Lower lobe of right lung (tissue), 2 donors: ENCODE measurements at places on chromosomes 6 and 20. TPM values are rescaled to one million over a fixed set of nuclear protein-coding genes. Genes with fewer than 3 reads are reported as not detected.

GRCh38 chr6:169156108-169156792, 97.4 kb downstream of the THBS2 start:
- DNase-seq, result no peak

DNA sequence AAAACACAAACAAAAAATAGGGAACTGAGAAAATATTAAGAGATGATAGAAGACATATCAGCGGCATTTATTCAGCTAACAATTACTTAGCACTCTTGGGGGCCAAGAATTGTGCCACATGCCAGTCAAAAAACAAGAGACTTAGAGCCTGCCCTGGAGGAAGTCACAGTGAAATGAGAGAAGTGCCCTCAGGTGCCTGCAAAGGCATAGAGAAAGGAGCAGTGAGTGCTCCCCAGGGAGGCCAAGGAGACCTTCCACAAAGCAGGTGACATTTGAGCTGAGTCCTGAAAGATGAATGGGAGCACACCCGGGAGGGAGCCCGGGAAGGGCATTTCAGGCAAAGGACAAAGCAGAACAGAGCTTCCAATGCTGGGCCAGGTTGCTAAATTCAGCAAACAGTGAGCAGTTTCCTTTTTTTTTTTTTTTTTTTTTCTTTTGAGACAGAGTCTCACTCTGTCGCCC, 184.7 kb upstream of the JARID2 start:
- no peak for DNase-seq

GRCh38 chr20:53794529-53795115, 201.0 kb upstream of the ZNF217 start:
- DNase-seq, result no peak

GRCh38 chr6:7045331-7045730, 62.4 kb upstream of the RREB1 start:
- no peak for DNase-seq

- no peak for DNase-seq
Measured at GRCh38 chr6:55668591-55668990, 89.6 kb upstream of the HMGCLL1 start.

GRCh38 chr6:41697861-41698781, 37.3 kb downstream of the TFEB start:
- no peak for DNase-seq

- no peak for DNase-seq
Measured at GRCh38 chr6:112802144-112802543, 455.0 kb downstream of the RFPL4B start.

DNA sequence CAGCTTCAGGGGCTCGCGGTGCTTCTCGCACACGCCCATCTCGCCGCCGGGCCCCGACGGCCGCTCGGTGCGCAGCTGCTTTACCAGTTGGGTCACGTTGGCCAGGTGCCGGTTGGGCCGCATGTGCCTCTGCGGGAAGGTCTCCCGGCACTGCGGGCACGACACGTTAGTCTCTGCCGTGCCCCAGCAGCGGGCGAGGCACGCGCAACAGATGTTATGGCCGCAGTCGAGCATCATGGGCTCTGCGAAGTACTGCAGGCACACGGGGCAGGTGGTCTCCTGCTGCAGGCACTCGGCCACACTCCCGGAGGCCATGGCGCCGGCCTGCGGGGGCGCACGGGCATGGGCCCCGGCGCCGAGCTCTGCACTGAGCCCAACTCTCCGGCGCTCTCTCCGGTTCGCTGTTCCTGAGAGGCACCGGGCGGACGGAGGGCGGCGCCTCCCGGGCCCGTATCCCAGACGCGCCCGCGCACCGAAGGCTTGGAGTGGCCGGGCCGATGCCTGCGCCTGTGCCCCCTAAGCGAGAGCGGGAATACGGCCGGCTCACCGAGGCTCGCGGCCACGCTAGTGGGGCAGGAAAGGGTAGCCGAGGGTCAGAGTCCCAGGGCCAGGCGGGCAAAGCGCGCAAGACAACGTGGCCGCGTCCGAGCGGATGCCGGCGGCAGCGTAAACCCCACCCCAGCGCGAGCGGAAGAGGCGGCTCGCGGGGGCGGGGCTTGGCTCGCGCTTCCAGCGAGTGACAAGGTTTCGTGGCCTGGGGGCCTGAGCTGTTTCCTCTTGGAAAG, at the start of gene TRIM27:
Gene TRIM27, minus strand, starts transcription at position 668 of the 785 bp plus-strand sequence. Its CDS starts 353 bp downstream, at position 315.
- peak; percentile 94 for DNase-seq

DNA sequence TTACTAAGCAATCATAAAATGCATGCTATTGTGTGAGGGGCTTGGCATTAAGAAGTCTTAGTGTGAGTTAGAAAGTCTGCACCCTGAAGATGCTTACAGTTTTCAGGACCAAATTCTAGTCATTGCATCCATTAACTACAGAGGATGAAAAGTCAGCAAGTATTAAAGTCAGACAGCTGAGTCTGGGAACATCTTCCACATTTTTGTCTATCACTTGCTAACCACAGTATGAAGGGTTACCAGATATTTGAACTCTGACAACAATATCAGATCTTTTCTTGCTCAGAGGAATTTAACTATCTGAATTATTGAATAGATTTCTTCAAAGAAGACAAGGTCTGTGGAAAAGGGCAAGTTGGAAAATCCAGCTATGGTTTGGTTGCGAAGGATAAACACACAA, 264.4 kb downstream of the BTBD9 start:
- no peak for DNase-seq

- DNase-seq, result no peak
Measured at GRCh38 chr6:119323478-119323877, 26.1 kb downstream of the MAN1A1 start.

DNA sequence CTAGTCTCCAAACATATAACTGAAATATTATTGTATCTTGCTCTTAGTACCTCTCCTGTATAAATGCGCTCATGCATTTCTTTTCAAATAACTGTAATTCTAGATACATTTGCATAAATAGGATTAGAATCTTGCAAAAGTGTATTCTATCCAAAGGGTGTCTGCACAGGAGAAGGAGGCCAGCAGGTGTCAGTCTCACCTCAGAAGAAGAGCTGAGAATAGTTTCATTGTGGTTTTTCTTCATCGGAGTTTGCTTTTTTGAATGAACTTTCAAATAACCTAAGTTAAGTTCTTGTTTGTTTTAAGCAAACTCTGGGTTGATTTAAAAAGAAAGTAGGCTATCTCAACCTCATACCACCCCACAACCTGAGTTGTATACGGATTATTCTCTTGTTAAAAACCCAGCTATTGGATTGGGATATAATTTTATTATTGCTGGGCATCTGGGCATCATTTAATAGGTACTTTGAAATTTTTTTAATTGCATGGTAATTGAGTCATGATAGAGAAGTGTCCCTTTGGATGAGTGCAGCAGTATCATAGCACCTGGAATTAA, 125.0 kb upstream of the MLIP start:
- no peak for DNase-seq

DNA sequence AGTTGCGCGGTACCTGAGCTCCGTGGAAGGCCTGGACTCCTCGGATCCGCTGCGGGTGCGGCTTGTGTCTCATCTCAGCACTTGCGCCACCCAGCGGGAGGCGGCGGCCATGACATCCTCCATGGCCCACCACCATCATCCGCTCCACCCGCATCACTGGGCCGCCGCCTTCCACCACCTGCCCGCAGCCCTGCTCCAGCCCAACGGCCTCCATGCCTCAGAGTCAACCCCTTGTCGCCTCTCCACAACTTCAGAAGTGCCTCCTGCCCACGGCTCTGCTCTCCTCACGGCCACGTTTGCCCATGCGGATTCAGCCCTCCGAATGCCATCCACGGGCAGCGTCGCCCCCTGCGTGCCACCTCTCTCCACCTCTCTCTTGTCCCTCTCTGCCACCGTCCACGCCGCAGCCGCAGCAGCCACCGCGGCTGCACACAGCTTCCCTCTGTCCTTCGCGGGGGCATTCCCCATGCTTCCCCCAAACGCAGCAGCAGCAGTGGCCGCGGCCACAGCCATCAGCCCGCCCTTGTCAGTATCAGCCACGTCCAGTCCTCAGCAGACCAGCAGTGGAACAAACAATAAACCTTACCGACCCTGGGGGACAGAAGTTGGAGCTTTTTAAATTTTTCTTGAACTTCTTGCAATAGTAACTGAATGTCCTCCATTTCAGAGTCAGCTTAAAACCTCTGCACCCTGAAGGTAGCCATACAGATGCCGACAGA, 9.9 kb downstream of the HEY2 start:
- no peak for DNase-seq

DNA sequence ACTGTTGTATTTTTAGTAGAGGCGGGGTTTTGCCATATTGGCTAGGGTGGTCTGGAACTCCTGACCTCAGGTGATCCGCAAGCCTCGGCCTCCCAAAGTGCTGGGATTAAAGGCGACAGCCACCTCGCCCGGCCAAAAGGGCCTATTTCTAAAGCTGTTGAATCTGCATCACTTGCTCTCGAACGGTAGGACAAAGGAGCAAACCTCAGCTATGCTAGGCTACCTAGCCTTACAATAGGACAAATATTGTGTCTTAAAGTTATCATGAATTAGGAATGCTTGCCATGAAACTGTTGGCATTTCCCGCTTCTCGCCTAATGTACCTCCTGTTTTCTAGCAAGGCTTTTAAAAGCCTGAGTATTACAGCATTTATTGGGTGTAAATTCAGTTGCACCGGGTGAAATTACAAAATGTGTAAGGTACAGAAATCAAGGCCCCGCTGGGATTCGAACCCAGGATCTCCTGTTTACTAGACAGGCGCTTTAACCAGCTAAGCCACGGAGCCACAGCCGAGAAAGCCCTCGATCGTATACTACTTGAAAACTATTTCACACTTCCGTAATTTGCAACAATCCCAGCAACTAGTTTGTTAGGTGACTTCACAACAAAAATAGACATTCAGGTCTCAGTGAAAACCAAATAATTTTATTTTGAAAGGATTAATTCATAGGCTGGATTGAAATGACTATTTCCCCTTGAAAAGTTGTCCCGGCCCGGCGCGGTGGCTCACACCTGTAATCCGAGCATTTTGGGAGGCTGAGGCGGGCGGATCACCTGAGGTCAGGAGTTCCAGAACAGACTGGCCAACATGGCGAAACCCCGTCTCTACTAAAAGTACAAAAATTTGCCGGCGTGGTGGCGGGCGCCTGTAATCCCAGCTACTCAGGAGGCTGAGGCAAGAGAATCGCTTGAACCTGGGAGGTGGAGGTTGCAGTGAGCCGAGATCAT, 211.6 kb upstream of the ZNF184 start:
- no peak for DNase-seq

- no peak for DNase-seq
Measured at GRCh38 chr20:48155268-48155667, 370.0 kb upstream of the SULF2 start.

DNA sequence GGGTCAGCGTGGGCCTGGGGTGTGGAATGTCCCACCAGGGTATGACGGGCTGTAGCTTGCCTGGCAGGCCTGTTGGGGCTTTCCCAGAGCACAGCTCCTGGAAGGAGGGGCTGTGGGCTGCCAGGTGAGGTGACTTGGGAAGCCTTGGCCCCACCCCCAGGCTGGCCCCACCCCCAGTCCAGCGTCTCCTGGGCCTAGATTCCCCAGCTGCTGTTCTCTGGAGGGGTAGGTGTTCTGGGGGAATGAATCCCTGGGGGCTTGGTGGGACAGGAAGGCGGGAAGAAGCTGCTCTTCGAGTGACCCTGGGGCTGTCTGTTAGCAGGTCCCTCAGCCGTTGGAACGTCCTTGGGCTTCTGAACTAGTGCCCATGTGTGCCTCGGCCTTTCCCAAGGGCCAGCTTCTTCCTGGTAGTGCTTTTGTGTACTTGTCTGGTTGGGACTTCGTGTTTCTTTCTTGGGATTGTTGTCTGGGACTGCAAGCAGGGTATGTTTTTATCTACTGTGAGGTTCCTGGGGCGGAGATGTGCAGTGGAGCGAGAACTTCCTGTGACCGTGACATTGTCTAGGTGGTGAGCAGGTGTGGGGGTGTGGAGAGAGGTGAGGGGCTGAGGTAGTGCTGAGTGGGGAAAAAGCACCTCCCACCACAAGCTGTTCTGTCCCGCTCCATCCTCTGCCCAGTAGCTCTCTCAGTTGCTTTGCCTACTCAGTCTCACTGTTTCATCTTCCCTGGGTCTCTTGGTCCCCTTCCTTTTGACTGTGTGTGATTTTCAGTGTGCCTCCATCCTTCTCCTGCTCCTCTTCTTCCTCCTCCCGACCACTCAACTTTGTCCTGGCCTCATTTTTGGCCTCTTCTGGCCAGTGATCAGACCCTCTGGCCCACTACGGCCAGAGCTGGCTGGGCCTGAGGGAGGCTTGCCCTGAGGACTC, 1.3 kb upstream of the DDR1 start:
- DNase-seq, result peak; percentile 83

GRCh38 chr6:25366903-25367545, 87.8 kb downstream of the CARMIL1 start:
- no peak for DNase-seq

GRCh38 chr6:47323887-47324286, 14.2 kb upstream of the TNFRSF21 start:
- no peak for DNase-seq

DNA sequence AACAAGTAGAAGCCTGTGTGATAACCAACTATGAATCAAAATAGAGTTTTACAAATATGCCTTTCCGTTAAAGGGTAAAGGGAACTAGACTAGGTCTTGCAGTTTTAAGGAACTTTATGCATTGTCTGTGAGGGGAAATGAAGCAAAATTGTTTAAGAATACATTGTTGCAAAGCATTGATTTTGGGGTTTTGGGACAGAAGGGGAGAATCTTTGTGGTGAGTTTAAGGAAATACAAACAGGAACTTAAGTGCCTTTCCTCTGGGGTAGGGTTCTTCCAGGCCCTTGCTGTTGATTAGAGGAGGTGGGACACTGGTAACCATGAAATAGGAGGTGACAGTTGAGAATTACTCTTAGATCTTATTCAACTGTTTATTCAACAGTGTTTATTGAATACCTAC, 4.7 kb downstream of the MAPK14 start:
- no peak for DNase-seq

The ZNF334 gene
- 4.7 TPM for total RNA-seq

The ENTPD6 gene
- 64.5 TPM for total RNA-seq

The OR2J3 gene
- total RNA-seq, result not detected

The PNPLA1 gene
- 0.27 TPM for total RNA-seq

The TMEM217 gene
- total RNA-seq, result 1.1 TPM

The THEMIS gene
- total RNA-seq, result 1.8 TPM

The RSPO3 gene
- 8.0 TPM for total RNA-seq

The CGA gene
- not detected for total RNA-seq

The PNLDC1 gene
- 0.27 TPM for total RNA-seq

The USP49 gene
- total RNA-seq, result 3.9 TPM
